ENCODE measurements at places on chromosomes 4 and X.
A peak's percentile ranks its signal among the peaks of the same experiment; 100 is the strongest.

DNA sequence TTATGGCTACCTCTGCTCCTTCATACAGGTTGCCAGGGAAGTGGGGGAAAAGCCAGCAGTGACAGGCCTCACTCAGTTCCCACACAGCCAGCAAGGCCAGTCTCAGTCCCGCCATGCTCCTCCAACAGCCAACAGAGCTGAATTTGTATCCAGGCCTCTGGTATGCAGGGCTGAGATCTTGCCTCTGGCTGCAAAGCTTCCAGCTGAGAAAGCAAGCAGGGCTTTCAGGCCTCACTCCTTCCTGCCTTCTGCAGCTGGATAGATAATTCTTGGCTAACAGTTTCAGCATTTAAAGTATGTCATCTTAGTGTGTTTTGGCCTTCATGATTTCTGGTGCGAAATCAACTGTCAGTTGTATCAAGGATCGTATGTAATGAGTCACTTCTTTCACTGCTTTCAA lies 103.6 kb downstream of the GNL3L start:
- no peaks in the 10 kb centered on the region for H3K36me3 ChIP-seq
- no peak for DNase-seq
- H3K27ac ChIP-seq, result no peak overlapping the region
- no peaks in the 10 kb centered on the region for H3K27me3 ChIP-seq
- H3K4me3 ChIP-seq, result no peak overlapping the region

- H3K4me3 ChIP-seq, result no peak overlapping the region
- H3K27ac ChIP-seq, result no peak overlapping the region
- no peaks in the 10 kb centered on the region for H3K27me3 ChIP-seq
Measured at GRCh38 chrX:48025561-48025960, 18.8 kb downstream of the SPACA5 start.

DNA sequence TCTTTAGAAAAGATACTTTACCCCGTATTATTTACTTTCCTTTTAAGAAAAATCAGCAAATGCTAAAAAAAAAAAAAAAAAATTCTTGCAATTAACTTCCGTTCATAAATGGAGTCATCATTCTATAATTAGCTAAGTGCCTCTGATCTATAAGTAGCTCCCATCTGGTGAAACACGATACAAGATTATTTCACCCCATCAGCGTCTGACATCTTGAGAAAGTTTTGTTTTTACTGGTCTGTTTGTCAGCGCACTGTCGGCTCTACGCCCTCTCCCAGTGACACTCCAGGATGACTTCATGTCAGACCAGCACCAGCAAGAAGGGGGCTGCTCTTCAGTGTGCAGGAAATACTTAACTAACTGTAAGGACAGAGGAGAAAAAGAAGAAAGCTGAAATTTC lies 108.3 kb downstream of the AFAP1 start:
- peaks cover 4% of the 10 kb centered on the region for H3K36me3 ChIP-seq
- peak overlapping the region; percentile 73 for H3K27ac ChIP-seq
- no peaks in the 10 kb centered on the region for H3K27me3 ChIP-seq
- H3K4me1 ChIP-seq, result peaks cover 21% of the 10 kb centered on the region
- DNase-seq, result no peak

DNA sequence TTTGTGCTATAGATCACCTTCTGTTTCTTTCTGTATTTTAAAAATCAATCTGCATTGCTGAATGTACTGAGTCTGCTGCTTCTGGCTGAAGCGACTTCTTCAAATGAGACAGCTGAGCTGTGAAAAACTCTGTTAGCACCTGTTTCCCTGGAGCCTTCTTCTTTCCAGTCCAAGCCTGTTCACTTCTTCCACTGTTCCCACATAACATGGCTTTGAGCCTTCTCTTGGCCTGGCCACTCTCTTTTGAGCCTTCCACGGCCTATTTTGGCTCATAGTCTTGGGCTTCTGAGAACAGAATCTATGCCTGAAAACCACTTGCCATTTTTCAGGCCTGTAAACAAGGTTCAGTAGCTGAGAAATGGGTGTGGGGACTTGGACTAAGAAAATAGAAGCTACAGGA lies 132.9 kb upstream of the IGFBP7 start:
- no peaks in the 10 kb centered on the region for H3K27me3 ChIP-seq
- no peaks in the 10 kb centered on the region for H3K36me3 ChIP-seq
- H3K4me3 ChIP-seq, result no peak overlapping the region
- H3K4me1 ChIP-seq, result peaks cover 27% of the 10 kb centered on the region

DNA sequence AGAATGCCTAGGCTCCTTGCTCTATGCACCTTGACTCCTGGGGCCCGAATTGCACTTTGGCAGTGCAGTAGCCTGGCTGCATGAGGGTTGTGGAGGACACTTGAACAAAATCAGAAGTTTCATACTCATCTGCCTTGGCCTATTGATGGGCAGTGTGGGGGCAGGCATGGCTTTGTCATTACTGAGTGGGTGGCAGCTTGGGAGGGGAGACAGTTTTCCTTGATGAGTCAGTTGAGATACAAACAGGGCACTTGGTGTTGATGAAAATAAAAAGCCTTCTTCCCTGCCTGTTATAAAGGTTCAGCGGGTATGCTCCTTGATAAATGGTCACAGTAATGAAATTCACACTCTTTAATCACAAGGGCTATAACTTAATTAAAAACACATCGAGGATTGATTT lies 126.8 kb upstream of the MAMLD1 start:
- no peak overlapping the region for H3K27ac ChIP-seq
- no peak overlapping the region for H3K4me3 ChIP-seq
- no peak for DNase-seq
- H3K4me1 ChIP-seq, result no peaks in the 10 kb centered on the region
- H3K36me3 ChIP-seq, result no peaks in the 10 kb centered on the region

Data from thoracic aorta (tissue), 2 donors.